ENCODE measurements at places on chromosomes 4 and X.
A peak's percentile ranks its signal among the peaks of the same experiment; 100 is the strongest.

GRCh38 chr4:158823461-158823873, 54.6 kb downstream of the FNIP2 start:
- peaks cover 4% of the 10 kb centered on the region for H3K36me3 ChIP-seq
- peaks cover 57% of the 10 kb centered on the region for H3K4me1 ChIP-seq
- DNase-seq = no peak
- H3K27ac ChIP-seq = no peak overlapping the region

- H3K27me3 ChIP-seq = no peaks in the 10 kb centered on the region
- no peak overlapping the region for H3K27ac ChIP-seq
- no peak for DNase-seq
Observed at GRCh38 chrX:36898301-36898700, 109.9 kb upstream of the FAM47C start.

DNA sequence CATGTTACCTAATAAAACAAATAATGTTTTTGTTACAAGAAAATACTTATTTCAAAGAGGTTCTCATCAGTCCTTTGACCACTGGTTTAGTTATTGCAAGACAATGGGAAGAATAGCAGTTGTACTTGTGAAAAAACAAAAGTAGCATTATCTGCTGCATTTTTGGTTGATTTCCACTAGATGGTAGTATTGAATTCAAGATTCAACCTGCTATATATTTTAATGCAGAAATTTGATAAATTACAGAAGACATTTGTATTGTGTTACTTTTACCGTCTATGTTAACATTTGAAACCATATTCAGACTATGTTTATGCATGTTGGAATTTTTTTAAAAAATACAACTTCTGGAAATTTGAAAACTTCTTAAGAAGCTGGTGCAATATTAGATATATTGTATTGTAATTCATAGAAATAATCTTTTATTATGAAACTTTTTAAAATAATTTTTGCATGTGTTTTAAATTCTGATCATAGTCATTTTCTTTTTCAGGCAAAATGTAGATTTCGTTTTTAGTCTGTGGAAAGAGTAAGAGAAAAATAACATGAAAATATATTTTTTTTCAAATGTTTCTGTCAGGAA, 56.4 kb downstream of the SPCS3 start:
- no peak overlapping the region for H3K4me3 ChIP-seq
- H3K4me1 ChIP-seq = no peaks in the 10 kb centered on the region
- no peaks in the 10 kb centered on the region for H3K27me3 ChIP-seq
- DNase-seq = peak; percentile 1

- H3K36me3 ChIP-seq = no peaks in the 10 kb centered on the region
- peaks cover 5% of the 10 kb centered on the region for H3K27me3 ChIP-seq
- no peak overlapping the region for H3K4me3 ChIP-seq
- DNase-seq = no peak
- no peak overlapping the region for H3K27ac ChIP-seq
Observed at GRCh38 chrX:8913655-8914409, 112.6 kb upstream of the FAM9A start.

GRCh38 chr4:57104706-57105560, 5.3 kb downstream of the IGFBP7 start:
- H3K4me1 ChIP-seq = peaks cover 55% of the 10 kb centered on the region
- DNase-seq = no peak
- H3K4me3 ChIP-seq = no peak overlapping the region
- no peaks in the 10 kb centered on the region for H3K36me3 ChIP-seq

DNA sequence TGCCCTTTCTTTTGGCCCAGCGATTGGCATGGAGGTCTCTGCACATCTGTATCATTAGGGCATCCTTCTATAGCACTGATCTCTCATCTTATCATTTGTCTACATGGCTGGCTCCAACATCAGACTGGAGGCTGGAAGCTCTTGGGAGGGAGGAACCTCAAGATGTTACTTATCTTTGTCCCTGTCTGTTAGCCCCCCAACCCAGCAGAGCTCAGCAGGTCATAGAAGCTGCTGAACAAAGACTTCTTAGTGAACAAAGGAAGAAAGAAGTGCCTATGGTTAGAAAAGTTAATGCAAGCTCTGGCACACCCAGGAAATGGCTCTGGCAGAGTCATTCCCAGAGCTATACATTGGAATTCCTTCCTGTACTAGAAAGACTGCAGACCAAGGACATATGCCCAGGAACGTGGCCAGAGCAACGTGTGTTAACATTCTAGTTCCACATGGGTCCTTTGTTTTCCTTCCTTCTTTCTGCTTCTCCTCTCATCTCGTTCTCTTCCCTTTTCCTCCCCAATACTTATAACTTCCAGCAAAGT, 74.0 kb downstream of the SEL1L3 start:
- no peak overlapping the region for H3K4me3 ChIP-seq
- H3K36me3 ChIP-seq = peaks cover 56% of the 10 kb centered on the region
- peaks cover 17% of the 10 kb centered on the region for H3K4me1 ChIP-seq
- no peak for DNase-seq
- no peak overlapping the region for H3K27ac ChIP-seq
- H3K27me3 ChIP-seq = no peaks in the 10 kb centered on the region

Data from immature natural killer cell (primary cell).